ENCODE measurements at places on chromosomes 7 and 10.
A peak's percentile ranks its signal among the peaks of the same experiment; 100 is the strongest.

GRCh38 chr7:75914169-75914654 lies 743 bp upstream of the POR start:
- no peak for DNase-seq

GRCh38 chr7:106569500-106569929 lies 91.4 kb downstream of the CCDC71L start:
- DNase-seq = no peak

GRCh38 chr10:113613427-113613826 lies 50.4 kb downstream of the NRAP start:
- DNase-seq = no peak

DNA sequence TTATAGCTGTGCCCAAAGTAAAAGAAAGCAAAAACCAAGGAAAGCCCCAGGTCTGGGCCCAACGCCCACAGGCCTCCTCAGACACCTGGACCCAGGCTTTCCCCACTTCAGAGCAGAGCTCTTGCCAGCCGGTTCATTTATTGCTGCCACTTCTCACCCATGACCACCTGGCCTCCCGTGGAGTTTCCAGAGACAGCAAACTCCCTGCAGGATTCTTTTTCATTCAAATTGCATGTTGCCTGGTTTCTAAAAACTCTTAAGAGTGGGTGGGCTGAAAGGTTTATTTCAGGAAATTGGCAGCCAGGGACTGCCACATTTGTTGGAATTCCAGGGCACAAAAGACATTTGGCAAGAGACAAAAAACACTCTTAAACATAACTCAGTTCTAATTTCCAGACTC lies 4.7 kb downstream of the VOPP1 start:
- DNase-seq = no peak

- no peak for DNase-seq
Observed at GRCh38 chr10:129879655-129880054, 84.4 kb downstream of the EBF3 start.

DNA sequence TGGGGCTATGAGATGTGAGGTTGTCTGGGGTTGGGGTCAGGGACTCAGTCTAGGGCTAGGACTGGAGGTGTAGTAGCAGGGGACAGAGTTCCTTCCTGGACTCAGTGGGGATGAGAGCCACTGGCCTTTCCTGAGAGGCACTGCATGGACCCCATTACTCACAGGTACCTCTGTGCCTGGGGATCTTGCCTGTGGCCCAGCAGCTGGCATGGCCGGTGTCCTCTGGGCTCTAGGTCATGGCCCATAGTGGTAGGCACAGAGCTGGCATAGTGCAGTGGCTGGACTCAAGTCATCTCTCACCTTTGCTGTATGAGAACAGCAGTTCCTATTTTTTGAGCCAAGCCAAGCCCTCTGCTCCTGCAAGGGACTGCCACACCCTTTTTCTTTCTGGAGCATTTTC lies 51.9 kb downstream of the NEURL1 start:
- no peak for DNase-seq

DNA sequence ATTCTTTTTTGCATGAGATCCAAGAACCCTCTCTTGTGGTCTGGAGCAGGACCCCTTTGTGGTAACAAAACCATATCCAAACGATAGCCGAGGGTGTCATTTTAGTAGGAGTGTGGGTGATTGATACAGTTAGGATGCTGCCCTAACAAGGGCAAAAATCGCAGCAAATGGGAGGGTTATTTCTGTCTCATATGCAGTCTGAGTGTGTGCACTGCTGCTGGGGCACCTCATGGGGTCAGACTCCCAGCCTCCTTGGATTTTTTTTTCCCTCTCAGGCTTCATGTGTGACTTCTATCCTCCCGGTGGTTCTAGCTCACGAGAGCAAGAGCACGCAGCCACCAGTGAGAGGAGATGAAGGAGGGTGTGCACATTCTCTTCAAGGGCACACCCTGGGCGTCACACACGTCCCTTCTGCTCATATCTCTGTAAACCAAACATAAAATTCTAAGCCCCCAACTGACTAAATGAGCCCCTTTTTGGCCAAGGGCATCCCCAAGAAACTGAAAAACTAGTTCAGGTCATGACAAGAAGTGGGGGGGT lies 28.6 kb upstream of the IL15RA start:
- no peak for DNase-seq

- no peak for DNase-seq
Observed at GRCh38 chr7:95609277-95609971, 13.1 kb upstream of the PDK4 start.

GRCh38 chr10:130871406-130871805 lies 440.1 kb downstream of the TCERG1L start:
- DNase-seq = no peak

DNA sequence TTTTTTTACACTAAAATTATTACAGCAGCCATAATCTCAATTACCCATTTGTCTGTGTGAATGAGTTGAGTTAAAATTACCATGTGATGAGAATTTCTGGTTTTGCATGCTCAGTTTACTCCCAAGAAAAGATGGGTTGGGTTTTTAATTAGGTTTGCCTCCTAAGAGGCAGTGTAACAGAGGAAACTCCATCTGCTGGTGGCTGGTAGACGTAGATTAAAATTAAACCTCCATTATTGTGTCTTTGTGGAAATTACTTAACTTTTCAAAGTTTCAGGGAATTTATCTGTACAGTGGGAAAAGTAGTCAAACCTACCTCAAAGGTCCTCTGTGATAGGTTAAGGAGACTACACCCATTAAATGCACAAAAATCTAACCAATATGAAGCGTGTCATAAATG lies 954.2 kb downstream of the PCDH15 start:
- no peak for DNase-seq

DNA sequence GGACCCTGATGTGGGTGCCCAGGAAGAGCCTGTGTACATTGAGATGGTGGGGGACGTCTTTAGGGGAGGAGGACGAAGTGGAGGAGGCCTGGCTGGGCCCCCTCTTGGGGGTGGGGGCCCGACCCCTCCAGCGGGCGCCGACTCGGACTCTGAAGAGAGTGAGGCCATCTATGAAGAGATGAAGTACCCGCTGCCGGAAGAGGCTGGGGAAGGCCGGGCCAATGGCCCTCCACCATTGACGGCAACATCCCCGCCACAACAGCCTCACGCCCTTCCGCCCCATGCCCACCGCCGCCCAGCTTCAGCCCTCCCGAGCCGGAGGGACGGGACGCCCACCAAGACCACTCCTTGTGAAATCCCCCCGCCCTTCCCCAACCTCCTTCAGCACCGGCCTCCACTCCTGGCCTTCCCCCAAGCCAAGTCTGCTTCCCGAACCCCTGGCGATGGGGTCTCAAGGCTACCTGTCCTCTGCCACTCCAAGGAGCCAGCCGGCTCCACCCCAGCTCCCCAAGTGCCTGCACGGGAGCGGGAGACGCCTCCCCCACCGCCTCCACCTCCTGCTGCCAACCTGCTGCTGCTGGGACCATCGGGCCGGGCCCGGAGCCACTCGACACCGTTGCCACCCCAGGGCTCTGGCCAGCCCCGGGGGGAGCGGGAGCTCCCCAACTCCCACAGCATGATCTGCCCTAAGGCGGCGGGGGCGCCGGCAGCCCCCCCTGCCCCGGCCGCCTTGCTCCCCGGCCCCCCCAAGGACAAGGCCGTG lies 4.8 kb downstream of the NYAP1 start:
- DNase-seq = no peak

DNA sequence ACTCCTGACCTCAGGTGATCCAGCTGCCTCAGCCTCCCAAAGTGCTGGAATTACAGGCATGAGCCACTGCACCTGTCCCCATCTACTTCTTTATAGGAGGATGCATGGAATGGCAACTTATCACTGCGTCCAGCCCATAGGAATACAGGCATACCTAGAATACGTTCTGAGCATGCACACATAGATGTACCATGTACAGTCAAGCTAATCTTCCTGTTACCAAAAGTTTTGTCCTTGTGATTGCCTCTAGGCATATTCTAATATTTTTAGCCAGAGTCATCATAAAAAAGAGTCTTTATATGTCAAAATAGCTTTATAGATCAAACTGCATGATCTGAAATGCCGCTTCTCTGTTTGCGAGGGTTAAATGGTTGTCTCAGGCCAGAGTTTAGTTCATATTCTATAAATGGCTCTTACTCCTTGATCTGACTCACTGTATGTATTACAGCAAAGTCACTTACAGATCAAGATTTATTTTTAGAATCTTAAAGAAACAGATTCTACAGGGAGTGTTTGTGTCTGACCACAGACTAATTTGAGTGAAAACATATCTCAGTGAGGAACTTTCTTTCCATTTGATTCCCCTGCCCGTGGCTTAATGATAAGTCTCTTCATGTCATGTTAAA lies 210.9 kb downstream of the CREB5 start:
- peak; percentile 36 for DNase-seq

GRCh38 chr7:107315716-107316220 lies 147.0 kb downstream of the HBP1 start:
- no peak for DNase-seq

GRCh38 chr7:136957391-136957790 lies 88.9 kb downstream of the CHRM2 start:
- DNase-seq = no peak

GRCh38 chr7:13774976-13775375 lies 214.5 kb downstream of the ETV1 start:
- no peak for DNase-seq

DNA sequence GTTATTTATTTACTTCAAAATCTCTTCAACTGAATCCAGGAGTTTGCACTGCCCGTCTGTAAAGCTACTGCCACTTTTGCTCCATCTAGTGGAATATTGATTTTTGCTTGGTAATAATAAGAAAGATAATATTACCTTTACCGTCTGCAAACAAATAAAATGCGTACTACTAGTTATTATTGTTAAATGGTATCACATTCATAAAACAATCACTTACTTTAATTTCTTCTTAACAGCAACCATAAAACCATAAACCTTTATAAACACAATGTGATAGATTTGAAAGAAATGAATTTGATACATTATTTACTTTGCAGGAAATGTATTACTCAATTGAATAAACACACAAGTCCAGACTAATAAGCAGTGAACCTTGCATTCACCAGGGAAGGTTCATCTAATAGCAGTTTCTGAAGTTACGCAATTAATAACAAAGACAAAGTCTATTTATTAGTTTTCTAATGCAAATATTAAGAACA lies 6.4 kb downstream of the AGMO start:
- no peak for DNase-seq

DNA sequence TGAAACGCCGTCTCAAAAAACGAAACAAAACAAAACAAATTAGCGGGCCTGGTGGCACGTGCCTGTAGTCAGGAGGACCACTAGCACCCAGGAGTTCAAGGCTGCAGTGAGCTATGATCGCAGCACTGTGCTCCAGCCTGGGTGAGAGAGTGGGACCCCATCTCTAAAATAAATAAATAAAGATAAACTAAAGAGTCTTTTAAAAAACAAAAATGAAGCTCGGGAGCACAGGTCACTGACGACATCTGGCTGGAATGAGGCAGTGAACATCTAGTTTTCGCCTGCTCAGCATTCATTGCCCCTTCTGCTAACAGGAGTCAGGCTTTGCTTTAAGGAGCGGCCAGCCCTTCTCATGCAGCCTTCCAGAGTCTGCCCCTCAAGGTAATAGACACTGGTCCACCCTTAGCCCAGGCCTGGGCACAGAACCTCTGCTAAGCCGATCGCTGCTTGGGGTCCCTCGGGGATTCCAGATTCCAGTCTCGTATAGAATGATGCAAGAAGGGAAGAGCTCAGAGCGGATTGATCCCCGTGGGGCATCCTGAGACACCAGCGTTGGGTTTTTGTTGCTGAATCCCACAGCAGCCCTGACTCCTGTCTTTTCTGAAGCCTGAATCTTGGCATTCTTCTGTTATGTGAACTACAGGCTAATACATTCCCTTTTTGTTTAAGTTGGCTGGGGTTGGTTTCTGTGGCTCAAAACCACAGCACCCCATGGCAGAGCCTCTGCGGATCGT lies 14.2 kb upstream of the FOXK1 start:
- DNase-seq = peak; percentile 72

DNA sequence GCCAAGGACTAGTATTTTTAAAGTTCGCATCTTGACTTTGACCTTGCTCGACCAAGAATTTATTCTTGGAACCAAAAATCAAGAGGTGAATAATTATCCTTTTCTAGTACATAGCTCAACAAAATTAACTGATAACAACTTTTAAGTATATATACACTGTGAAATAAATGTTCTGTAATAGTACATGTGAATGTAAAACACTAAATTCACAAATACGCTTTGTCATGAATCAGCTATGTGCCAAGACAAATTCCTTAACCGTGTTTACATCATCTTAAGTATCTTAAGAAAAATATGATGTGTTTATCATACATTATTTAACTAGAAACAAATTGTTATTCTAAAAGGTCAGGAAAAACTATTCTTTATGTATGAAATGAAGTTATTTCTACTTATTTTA lies 83.3 kb downstream of the CUL2 start:
- DNase-seq = peak; percentile 23

DNA sequence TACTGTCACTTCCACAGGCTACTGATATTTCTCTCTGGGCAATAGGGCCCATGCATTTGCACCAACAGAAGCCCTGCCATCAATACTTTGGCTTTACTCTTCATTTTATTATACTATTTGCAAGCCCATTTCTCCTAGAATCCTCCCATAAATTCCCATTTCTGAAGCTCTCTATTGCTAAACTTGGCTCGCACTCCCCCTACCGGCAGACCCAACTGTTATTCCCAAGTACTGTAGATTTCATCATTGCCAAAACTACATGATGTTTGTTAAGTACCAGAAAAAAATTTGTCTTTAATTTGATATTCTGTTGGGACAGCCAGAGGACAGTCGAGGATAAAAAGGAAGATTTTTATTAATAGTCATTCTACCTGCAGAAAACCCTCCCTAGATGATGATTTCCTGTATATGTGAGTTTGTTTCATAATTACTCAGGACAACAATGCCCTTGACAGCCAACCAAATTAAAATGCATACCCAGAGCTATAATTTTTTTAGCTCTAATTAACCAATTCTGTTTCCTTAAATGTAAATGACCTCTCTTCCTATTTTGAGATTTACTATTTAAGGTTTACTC lies 298.6 kb downstream of the REEP3 start:
- DNase-seq = peak; percentile 18

- no peak for DNase-seq
Observed at GRCh38 chr10:103470761-103471653, 8.0 kb downstream of the CALHM3 start.
